ENCODE measurements at places on chromosomes 7 and 10.

- DNase-seq: no peak
Measured at GRCh38 chr7:149564340-149565095, 66.9 kb upstream of the ZNF746 start.

DNA sequence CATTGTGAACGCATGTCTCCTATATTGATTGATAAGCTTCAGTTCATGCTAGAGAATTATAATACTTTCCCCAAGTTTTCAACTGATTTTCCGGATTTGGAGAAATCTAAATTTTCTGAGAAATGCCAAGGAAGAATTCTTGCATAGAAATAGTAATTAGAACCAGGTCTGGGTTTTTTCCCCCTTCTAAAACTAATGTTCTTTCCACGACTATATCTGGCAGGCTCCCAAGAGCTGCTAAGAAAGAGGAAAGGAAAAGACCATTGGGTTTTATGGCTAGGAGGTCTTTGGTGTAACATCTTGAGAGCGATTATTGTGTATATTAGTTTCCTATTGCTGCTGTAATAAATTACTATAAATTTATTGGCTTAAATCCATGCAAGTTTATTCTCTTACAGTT, 71.8 kb upstream of the CACNB2 start:
- DNase-seq: no peak

DNA sequence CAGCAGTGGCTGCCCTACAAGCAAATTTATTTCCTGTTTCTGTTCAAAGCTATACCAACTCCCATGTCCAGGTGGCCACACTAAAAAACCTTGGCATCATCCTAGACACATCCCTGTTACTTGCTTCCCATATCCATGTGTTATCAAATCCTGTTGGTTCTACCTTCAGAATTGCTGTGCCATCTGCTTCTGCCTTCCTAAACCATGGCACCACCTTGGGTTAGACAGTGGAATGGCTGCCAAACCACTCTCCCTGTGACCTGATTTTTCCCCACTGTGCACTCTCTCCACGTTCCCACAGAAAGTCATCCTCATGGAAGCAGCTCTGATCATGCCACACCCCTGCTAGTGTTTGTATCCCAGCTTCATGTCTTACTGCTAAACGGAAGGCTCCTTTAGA, 697.6 kb upstream of the GALNT17 start:
- DNase-seq: no peak

GRCh38 chr7:74059681-74060588, 23.7 kb upstream of the LIMK1 start:
- DNase-seq: no peak

- DNase-seq: no peak
Measured at GRCh38 chr10:74824900-74825370, 1.5 kb upstream of the KAT6B start.

- DNase-seq: no peak
Measured at GRCh38 chr7:136303162-136303561, 326.0 kb upstream of the MTPN start.

DNA sequence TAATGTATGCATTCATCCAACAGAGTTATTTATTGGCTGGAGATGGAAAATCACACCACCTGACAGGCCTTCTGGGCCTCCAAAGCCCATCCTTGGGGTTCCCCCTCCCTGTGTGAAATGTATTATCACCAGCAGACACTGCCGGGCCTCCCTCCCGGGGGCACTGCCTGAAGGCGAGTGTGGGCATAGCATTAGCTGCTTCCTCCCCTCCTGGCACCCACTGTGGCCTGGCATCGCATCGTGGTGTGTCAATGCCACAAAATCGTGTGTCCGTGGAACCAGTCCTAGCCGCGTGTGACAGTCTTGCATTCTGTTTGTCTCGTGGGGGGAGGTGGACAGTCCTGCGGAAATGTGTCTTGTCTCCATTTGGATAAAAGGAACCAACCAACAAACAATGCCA, 15.3 kb downstream of the TACR2 start:
- no peak for DNase-seq

DNA sequence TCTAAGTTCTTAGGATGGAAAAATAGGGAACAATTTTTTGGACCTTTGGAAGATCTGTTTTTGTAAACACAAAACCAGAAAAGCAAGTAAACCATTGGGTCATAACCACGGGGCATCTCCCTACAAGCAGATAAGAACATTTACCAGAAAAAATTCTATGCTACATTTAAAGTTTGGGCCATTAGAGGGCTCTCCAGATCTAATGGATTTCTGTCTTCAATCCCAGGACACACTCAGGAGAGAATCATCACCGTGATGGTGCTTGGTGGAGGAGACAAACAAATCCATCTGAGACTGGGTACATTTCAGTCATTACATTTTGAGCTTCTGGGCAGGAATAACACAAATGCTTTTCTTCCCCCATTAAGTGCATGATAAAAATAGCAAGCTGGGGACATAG, 178.4 kb upstream of the TARP start:
- DNase-seq: no peak

- no peak for DNase-seq
Measured at GRCh38 chr10:4622384-4622783, 203.6 kb upstream of the AKR1E2 start.

- no peak for DNase-seq
Measured at GRCh38 chr10:101130984-101131961, at the start of gene TLX1. TLX1 (plus strand) TSS chr10:101131300; CDS start chr10:101131542, 242 bp downstream.

DNA sequence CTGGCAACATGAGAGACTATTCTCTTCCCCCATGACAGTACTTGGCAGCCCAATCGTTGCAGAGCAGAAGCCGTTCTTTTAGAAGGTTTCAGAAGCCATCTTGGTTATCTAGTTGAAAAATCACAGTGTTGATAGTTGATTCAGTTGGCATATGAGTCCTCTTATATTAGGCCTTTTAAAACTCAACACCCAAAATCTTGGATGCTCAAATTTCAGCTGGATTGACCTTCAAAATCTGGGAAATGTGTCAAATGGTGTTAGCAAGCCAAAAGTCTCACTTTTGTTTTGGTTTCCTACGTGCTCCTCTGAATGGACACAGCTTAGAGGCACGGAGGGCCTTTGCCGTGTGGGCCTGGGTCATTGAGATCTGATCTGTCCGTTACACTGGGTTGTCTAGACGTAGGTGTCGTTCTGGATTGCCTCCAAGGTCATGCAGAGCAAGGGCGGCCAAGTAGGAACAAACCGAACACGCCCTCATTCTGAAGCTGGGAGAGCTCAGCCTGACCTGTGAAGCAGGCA, 59.3 kb upstream of the BMPER start:
- DNase-seq: no peak

- DNase-seq: peak; percentile 55
Measured at GRCh38 chr10:96229568-96230030, 41.8 kb downstream of the BLNK start.

GRCh38 chr7:135283959-135284638, 50.5 kb downstream of the STRA8 start:
- no peak for DNase-seq

- DNase-seq: no peak
Measured at GRCh38 chr10:96431211-96431970, 72.6 kb upstream of the OPALIN start.

DNA sequence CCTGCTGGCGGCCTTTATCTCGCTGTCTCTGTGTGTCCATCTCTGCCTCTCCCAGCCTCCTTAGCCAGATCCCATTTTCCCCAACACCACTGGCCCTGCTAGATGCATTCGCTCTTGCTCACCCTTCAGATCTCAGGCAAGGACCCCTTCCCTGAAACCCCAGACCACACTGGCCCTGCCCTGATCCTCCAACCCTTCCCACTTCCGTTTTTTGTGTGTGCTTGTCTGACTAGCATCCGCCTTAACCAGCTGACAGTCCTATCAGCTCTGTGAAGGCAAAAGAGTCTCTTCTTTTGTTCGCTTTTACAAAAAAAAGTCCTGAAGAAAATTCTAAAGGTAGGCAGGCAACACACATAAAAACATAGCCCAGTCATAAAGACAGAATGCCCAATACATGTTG, 28.7 kb downstream of the CHST15 start:
- DNase-seq: peak; percentile 69

GRCh38 chr7:137879357-137880158, 32.8 kb upstream of the DGKI start:
- no peak for DNase-seq

- DNase-seq: peak; percentile 94
Measured at GRCh38 chr7:64999165-65000004, 7.1 kb downstream of the ERV3-1 start.

GRCh38 chr7:36765605-36766004, 41.3 kb upstream of the AOAH start:
- peak; percentile 37 for DNase-seq

Measured in CD14-positive monocyte (primary cell).